Activated T-cell treated with anti-CD3 and anti-CD28 coated beads for 4 hours (primary cell): ENCODE measurements at places on chromosomes 7 and 10.

- DNase-seq, result peak; percentile 41
Observed at GRCh38 chr10:110568055-110568735, 700 bp downstream of the SMC3 start.

DNA sequence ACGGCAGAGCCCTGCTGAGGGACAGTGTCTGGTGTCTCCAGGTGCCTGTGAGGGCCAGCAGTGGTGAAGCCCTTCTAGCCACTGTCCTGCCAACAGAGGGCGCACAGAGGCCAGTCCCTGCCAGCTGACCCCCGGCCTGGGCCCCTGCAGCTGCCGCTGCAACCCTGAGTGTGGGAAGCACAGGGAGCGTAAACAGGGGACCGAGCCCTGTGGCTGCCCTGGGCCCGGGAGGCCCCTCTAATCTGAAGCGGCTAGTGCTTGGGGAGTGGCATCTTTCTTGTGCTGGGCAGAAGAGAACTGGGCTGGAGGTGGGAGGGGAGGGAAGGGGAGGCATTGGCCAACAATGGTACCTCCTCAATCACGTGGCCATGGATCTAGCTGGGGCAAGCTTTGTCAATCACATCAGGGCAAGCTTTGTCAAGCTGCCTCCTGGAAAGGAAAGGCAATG is 34.6 kb downstream of the TRIM8 start:
- no peak for DNase-seq

DNA sequence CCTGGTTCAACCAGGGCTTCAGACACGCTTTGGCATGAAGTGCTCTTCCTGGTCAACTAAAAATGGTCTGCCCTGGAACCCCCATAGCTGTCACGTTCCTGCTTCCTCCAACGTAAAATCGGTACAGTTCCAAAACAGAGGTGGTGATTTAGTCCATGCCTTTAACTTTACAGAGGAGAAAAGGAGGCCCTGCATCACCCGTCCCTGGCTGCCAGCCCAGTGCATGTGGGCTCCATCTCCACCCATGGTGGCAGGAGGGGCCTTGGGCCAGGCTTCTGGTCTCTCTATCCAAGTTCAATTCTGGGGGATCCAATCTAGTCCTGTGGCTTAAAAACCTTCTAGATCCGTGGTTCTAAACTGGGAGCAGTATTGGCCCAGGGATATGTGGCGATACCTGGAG is 18.7 kb downstream of the ECHDC3 start:
- no peak for DNase-seq

DNA sequence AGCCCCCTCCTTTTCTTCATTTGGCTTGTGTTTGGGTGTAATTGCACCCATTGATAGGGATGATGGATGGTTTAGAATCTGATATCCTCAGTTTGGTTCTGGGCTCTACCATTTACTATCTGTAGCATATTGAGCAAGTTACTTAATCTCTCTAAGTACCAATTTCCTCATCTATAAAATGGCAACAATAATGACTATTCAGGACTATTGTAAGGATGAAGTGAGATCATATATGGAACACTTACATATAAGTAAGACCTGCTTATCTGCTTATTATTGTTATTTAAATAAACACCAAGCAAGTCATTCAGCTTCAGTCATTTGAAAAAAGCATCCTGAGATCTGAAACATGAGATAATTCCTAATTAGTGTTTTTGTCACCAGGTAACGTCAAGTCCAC is 127.0 kb downstream of the SEC23IP start:
- no peak for DNase-seq

- DNase-seq, result no peak
Observed at GRCh38 chr7:158416283-158416933, 171.2 kb downstream of the PTPRN2 start.

DNA sequence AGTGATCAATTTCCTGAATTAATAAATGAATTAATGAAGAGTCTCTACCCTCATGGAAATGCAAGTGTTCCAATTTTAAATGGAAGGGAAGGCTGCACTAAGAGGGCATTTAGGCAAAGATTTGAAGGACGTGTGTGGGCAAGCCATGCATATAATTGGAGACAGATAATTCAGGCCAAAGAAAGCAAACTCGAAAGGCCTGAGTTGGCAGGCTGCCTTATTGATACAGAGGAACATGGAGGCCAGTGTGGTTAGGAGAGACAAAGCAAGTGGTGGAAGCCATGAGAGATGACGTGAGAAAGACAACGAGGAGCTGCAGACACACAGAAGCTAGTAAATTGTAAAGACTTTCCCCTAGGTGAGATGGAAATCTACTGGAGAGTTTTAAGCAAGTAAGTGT is 15.4 kb upstream of the PCLO start:
- no peak for DNase-seq

DNA sequence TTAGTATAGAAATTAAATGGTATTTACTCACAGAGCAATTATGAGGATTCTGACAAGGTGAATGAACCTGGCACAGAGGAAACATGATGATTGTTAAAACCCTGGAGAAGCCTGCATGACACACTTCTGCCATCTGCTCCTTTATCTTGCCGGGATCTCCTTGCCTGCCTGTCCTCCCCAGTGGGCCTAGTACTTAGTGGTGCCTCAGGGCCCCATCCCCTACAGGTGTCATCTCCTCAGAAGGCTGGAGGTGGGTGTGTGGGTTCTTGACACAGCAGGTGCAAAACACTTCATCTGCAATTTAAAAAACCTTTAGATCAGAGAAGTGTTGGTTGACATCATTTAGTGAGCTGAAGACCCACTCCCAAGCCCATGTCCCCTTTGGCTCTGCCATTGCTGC is 261.2 kb downstream of the ADRA2A start:
- DNase-seq, result no peak

DNA sequence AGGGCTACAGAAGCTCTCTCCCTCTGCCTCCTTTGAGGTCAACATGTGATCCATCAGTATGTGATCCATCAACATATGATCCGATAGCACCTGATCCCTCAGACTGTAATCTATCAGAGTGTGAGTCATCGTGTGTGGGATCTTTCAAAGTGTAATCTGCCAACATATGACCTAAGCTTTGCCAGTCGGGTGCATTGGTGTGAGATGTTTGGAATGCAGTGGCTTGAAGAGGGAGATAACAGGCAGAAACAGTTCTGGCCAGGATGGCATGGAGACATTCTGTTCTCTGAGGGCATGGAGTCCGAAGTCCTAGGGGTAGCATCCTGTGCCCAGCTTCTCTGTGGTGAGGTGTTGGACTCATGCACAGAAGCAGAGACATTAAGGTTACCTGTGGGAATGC is 217.7 kb upstream of the ETV1 start:
- DNase-seq, result no peak

DNA sequence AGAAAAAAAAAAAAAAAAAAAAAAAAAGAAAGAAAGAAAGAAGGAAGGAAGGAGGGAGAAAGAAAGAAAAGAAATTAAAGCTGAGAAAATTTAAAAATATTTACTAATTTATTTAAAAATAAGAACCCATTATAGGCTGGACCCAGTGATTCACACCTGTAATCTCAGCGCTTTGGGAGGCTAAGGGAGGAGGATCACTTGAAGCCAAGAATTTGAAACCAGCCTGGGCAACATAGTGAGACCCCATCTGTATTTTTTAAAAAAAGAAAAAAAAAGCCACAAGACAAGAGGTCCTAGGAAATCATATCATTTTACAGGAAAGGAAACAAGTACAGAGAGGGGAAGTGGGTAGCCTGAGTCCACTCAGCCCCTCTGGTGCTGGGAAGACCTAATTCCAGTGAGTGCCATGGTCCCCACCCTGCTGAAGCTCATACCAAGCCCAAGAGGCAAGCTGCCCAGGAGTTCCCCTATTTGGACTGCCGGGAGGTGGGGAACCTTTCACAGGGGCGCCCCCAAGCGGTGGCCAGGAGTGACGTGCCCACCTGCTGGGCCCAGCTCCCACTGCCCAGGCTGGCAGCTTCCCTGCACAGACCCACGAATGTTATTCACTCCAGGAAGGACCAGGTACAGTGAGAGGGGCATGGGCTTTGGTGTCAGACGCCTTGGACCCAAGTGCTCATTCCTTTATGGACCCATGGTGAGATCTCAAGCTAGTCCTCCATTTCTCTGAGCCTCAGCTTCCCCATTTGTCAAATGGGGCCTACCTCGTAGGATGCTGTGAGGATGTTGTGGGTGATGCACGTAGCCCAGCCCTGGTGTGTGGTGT is 133.6 kb downstream of the ZMIZ1 start:
- DNase-seq, result no peak

DNA sequence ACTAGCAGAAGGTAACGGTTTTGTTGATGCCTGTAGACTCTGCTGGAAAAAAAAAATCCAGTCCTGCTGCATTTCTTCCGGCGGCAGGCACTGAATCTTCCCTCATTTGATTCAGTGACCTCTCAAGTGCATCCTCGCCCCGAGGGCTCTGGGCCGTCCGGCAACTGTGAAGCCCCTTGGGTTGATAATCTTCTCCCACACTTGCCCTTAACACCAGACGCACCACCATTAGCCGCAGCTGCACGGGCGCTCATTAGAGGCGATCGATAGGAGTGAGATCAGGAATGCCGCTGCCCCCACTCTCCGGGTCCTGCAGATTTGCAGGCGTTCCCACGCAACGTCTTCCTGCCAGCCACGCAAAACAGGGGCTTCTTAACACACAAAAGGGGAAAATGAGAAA is 200.0 kb upstream of the MKI67 start:
- DNase-seq, result no peak

- no peak for DNase-seq
Observed at GRCh38 chr10:132723330-132723970, 62.5 kb downstream of the NKX6-2 start.

GRCh38 chr7:127874951-127875608 is 156.2 kb downstream of the LRRC4 start:
- DNase-seq, result no peak

DNA sequence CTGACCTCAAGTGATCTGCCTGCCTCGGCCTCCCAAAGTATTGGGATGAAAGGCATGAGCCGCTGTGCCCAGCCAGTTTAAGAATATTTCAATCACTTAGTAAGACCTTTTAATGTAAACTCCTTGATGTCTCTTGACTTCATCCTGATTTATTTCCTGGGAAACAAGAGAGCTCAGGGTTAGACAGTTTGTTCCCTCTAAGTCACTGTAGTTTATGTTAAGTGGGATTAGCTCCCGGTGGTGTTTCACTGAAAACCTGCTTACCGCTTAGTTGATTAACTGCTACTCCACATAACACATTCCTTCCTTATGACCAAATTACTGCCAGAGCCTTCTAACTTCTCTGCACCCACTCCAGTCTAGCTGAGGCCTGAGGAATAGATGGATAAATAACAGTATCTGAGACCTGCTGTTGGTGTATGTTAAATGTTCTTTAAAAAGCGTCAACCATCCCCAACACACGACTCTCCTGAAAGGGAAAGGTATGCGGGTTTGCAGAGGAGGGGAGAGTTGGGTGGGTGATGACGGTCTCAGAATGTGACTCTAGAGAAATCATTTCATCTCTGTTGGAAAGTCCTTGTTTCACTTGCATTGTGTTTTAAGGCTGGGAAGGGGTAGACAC is 48.7 kb downstream of the CREB3L2 start:
- DNase-seq, result no peak

- DNase-seq, result no peak
Observed at GRCh38 chr7:17421941-17422340, 123.5 kb downstream of the AHR start.

DNA sequence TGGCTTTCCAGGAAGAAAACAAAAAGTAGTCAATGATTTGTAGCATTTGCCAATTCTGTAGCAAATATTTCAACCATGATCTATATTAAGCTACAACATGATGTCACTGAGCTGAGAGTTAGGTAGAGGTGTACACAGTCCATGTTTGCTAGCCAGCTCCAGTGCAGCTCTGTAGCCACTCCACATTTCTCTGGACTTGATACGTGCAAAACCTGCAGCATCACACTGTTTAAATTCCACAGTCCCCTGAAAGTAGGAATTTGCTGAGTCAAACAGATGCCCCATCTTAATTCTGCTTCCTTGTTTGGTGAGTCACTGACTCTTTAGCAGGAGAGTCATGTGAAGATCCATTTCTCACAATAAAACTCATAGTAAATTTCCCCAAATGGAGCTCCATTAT is 89.8 kb upstream of the LRRTM3 start:
- no peak for DNase-seq

DNA sequence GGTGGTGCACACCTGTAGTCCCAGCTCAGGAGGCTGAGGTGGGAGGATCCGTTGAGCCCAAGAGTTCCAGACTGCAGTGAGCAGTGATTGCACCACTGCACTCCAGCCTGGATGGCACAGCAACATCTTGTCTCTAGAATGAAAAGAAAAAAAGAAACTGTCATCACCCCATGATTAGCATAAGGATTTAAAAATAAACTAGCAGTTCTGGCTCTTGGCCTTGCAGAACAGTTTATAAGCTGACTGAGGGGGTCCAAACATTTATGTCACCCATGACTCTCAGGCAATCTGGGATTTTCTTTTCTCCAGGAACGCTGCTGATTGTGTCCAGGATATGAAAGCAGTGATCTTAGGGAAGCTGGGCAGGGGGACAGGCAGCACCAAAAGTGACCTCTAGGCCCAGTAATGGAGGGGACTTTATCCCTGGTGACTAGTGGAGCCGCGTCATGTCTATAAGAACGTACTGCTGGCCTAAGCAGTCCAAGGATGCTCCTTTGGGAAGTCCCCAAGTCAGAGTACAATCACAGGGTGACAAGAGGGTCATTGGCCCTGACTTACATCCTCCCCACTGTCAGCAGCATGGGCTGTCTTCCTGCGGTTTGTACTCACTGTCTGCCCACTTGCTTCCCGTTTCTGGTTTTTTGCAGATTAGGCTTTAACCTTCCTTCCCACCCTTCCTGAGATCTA is 177.4 kb downstream of the ARHGAP12 start:
- DNase-seq, result no peak

- DNase-seq, result no peak
Observed at GRCh38 chr7:157523766-157524421, 187.1 kb downstream of the DNAJB6 start.

DNA sequence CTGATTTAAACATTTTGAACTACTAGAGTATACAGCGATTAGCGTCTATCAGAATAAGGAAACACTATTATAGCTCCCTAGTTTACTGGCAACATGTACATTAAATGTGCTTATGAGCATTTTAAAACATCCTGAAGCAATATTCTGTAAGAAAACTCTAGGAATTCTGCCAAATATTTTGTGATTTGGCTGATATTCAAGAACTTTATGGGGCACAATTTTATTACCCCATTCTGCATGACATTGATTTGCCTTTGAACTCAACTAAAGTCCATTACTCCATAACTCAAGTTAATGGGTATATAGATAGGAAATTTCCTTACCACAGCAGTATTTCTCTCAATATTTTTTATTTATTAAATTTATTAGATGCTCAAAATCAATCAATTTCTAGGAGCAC is 369.9 kb upstream of the KCND2 start:
- DNase-seq, result no peak

- DNase-seq, result no peak
Observed at GRCh38 chr7:90599038-90599437, 2.9 kb downstream of the CDK14 start.

GRCh38 chr7:40714363-40715052 is 579.7 kb downstream of the SUGCT start:
- no peak for DNase-seq
